ENCODE measurements at places on chromosomes 5 and 9.

DNA sequence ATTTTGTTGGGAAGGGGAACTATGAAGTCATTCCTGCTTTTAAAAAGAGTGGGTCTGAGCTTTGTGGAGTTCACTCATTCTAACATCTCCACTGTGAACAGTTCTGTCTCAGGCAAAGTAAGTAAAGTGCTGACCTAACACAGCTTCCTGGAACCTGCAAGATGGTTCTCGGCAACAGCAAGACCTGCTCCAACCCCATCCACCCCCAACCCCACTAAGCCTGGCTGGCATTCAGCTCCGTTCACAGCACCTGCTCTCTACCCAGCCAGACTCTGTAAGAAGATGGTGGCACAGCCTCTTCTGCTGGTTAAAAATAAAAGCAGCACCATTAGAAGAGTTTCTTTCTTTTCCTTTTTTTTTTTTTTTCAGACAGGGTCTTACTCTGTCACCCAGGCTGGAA is 42.0 kb downstream of the EPB41L4B start:
- no peak for DNase-seq

DNA sequence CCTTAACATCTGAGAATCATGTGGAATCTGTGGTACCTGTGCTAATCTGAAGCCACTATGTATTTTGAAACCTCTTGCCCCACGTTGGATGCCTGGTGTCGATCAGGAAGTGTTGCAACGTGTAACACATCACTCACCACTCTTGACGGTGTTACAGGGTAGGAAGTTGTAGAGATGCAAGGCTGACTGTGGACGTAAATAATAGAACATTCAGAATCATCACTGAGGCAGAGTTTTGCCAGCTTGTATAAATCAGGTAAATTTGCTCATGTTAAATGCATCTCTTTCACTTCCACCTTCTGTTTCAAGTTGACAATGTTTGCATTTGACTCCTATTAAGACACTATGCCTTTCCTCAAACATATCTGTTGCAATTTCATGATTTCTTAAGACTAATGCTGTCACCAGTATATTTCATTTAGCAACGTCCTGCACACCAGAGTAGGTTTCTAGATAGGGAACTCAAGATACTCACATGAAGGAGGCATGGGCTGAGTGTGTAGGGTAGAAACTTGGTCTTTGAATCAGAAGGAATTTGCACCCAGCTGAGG is 38.1 kb downstream of the BASP1 start:
- no peak for DNase-seq

GRCh38 chr9:131738293-131739132 is 1.4 kb downstream of the RAPGEF1 start:
- no peak for DNase-seq

DNA sequence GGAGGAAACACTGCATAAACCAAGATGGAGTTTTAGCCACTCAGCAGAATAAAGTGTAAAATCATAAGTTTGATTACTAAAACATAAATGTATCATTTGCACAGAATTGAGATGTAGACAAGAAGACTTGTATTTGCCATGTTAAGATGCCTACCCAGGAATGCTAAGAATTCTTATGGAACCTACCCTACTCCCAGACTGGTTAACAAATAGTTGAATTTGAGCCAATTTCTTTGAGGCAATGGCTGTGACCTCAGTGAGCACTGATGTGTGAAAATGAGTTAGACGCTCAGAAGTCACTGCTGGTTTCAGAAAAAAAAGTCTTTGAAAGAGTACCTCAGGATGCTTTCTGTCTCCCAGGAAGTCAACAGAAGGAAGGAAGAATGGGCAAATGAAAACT is 95.6 kb downstream of the ESM1 start:
- DNase-seq: no peak

GRCh38 chr5:54577937-54578653 is 60.5 kb downstream of the SNX18 start:
- no peak for DNase-seq

DNA sequence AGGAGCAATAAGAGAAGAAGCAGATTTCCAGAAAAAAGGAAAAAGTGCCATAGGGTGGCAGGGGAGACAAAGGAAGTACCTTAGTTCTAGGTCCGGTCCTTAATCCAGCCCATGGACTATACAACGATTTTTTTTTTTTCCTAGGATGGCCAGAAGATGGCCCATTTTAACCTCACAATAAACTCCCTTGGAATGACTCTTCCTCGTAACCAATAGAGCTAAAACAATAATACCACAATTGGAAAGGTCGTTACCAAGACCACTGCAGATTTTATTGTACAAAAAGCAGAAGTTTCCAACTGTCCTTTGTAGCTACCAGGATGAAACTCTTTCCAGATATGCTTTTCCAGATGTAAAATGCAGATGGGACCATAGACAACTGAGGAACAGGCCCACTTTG is 34.4 kb upstream of the SSBP2 start:
- DNase-seq: no peak

- no peak for DNase-seq
Observed at GRCh38 chr9:133032171-133032570, 1.4 kb downstream of the GTF3C5 start.

DNA sequence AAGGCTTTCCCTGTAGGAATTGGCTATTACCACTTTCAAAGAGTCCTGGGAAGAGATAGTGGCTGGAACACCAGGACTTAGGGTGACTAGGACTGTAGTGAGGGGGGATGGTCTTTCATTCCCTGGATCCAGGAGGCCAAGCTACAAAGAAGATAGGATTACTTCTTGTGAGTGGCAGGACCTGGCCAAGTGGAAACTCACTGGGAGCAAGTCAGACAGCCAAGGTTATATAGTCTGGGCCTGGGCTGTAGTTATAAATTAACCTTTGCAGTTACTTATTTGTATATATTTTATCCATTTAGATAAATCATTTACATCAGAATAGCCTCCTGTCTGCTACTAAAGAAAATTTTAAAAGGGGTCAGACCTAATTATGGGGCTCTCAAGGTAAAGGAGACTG is 124.3 kb downstream of the TLR4 start:
- DNase-seq: no peak

DNA sequence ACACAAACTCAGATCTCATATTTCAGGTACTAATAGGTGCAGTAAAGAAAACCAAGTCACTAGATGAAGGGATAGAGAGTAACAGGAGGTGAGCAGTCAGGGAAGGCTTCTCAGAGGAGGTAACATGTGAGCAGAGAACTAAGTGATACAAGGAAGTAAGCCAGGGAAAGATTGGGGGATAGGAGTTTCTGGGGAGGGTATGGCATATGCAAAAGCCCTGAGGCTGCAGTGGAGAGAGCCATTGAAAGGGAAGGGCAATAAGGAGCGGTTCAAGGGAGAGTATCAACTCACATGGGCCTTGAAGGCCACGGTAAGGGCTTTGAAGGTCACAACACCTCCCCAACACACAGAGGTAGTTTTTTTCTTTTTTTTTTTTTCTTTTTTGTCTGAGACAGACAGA is 6.9 kb downstream of the OLFML2A start:
- no peak for DNase-seq

DNA sequence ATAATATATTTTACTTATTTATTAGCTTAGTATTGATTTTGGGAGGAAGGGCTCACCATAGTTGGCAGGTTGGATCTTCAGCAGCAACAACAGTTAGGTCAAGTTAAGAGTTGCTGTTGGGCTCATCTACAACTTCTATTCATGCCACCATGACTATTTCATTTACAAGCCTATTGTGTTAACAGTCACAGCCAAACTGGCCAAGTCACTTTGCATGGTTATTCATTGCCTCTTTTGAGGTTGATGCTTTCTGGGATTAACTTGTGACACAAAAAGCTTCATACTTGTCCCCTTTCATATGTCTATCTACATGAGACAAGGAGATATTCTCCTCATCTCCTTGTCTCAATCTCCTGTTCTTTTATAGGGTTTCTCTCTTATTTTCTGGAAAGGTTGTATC is 98.3 kb downstream of the WDR70 start:
- no peak for DNase-seq

- DNase-seq: no peak
Observed at GRCh38 chr5:33166522-33166921, 274.2 kb upstream of the TARS1 start.

- DNase-seq: no peak
Observed at GRCh38 chr5:5009240-5009639, 130.9 kb upstream of the ADAMTS16 start.

DNA sequence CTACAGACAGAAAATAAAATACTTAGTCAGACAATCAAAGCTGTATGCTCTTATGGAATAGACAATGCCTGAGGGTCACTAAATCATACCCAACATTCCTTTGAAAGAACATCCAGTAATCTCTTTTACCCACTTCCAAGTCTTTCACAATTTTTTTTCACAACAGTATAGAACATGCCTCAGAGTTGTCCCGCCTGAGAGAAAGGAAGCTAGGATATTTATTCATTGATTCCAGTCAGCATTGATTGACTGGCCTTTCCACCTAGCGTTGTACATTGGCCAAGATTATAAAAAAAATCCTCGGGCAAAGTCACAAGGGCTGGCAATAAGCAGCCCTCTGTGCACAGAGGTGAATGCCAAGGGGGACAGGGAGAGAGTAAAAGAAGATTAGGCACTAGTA is 318.1 kb upstream of the PIK3R1 start:
- DNase-seq: no peak

- no peak for DNase-seq
Observed at GRCh38 chr5:132420706-132421272, 51.3 kb downstream of the SLC22A5 start.

- DNase-seq: no peak
Observed at GRCh38 chr9:80066931-80067330, 495.2 kb downstream of the TLE4 start.

DNA sequence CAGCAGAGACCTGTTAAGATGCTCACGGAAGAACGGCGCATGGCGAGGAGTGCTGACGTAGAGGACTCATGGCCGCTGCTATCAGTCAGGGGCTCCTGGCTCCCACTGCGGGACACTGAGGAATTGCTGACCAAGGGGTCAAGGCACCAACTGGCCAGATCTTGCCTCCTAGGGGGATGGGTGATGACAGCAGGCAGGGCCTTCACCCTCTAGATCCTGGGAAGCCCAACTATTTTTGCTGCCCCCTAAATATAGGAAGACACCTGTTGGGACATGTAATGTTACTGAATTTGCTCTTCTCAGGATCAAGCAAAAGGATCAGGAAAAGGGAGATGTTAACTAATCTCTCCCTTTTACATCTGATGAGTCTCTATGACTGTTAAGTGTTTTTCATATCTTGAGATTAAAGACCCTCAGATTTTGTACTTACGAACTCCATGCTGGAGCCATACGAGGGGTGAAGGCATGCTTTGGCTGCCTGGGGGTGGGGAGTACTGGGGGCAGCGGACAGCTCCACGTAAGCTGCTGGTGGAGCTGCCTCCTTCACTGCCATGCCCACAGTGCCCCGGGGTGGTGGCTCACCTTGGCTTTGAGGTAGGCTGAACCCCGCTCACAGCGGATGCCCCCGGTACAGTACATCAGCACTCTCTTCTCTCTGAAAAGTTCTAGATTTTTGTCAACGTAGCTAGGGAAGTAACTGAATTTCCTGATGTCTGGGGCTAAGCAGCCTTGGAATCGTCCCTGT is 28.1 kb downstream of the TSTD2 start:
- no peak for DNase-seq

- DNase-seq: no peak
Observed at GRCh38 chr5:134574521-134574920, 49.1 kb downstream of the JADE2 start.

DNA sequence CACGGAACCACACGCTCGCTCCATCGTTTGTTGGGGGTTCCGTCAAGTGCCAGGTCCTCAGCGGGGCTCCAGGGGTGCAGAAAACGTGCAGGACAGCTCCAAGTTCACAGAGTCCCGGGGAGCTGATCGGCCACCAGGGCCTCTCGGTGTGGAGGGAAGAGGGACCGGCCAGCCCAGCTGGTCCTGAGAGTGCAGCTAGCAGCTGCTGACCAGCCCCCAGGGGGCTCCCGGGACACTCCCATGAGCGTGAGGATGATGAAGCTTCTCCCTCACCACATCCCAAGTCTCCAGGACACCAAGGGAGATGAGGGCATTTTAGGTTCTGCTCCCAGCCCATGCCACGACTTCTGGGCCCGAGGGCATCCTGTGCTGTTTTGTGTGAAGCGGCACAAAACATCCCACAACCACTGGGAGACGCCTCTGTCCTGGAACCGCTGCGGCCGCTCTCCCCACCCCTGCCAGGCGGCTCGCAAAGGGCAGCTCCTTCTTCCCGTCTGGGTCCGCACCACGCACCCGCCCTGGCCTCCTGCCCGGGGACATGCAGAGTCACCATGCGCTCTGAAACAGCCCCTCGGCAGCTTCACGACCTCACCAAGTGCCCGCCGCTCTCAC is 67.5 kb upstream of the IRX4 start:
- no peak for DNase-seq

DNA sequence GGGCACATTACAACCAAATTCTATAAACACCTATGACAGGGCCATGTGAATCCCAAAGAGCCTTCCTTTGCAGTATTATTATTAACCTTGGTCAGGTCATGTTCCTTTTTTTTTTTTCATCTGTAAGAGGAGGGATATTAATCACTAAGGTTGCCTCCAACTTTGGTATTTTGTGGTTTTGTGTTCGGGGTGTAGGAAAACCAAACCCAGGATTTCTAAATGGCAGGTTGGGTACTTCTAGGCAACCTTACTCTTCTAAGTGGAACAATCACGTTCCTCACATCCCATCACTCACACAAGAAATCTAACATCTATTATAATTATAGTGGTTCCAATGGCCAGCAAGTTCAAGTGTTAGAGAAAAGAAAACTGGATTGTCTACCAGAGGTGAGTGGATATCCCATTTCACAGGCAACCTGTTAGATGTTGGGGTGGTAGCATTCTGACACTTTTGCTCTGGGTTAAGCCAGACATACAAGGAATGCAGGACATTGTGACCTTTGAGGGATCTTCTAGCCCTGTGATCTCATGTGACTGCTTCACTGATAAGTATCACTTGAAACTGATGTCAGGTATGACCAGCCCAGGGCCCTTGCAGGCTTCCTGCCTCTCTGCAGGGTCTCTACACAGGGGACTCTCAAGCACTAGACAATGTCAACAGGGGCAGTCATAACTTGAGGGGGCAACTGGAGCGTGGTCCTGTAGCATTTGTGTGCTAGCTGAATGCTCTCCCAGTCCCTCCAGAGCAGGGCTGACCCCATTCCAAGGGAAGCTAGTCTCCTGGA is 126.2 kb upstream of the VLDLR start:
- no peak for DNase-seq

DNA sequence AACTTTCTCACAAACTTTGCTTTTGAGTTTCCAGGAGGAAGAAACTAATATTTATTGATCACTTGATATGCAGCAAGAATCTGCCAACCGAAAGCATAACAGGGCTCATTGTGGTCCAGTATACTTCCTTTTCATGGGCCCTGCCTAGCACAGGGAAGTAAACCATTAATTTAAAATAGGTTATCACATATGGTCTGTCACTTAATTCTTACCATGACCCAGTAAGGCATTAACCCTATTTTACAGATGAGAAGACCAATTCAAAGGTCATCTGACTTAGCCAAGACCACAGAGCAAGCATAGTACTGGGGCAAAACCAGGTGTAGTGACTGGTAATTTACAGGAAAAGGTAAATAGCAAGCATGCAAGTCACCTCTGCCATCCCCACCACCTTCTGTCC is 336.9 kb upstream of the DMAC1 start:
- no peak for DNase-seq

- no peak for DNase-seq
Observed at GRCh38 chr5:33268374-33268773, 172.4 kb upstream of the TARS1 start.

Measured in T follicular helper cell (primary cell).